ENCODE measurements at places on chromosomes 1 and 21.

DNA sequence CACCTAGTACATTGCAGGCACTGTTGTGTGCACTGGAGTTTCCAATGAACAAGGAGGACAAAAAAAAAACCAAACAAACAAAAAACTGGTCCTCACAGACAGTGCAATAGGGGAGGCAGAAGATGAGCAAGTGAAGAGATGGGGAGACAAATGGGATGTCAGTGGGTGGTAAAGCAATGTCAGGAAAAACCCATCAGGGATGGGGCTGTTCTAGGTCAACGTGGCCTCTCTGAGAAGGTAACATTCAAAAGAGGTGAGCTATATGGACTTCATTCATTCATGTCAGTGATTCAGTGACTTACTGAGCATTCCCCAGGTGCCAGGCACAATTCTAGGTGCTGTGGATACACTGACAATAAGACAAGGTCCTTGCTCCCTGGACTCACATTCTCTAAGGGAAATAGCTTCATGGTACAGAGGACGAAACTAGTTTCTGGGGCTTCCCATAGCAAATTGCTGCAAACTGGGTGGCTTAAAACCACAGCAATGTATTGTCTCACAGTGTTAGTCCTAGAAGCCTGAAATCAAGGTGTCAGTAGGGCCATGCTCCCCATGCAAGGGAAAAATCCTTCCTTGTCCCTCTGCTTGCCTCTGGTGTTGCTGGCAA is 140.5 kb upstream of the KLHDC7A start:
- DNase-seq: no peak
- H3K27me3 ChIP-seq: no peaks in the 10 kb centered on the region
- H3K27ac ChIP-seq: no peak overlapping the region
- H3K36me3 ChIP-seq: no peaks in the 10 kb centered on the region
- no peaks in the 10 kb centered on the region for H3K4me1 ChIP-seq
- H3K4me3 ChIP-seq: no peak overlapping the region

- peaks cover 10% of the 10 kb centered on the region for H3K4me1 ChIP-seq
- no peak overlapping the region for H3K4me3 ChIP-seq
- no peak overlapping the region for H3K27ac ChIP-seq
- DNase-seq: peak; percentile 47
These were observed 444.1 kb downstream of the PLPP3 start for GRCh38 chr1:56135069-56135863.

GRCh38 chr1:15023205-15023604 is 130.3 kb upstream of the TMEM51 start:
- no peaks in the 10 kb centered on the region for H3K27me3 ChIP-seq
- H3K36me3 ChIP-seq: no peaks in the 10 kb centered on the region
- no peak overlapping the region for H3K4me3 ChIP-seq

DNA sequence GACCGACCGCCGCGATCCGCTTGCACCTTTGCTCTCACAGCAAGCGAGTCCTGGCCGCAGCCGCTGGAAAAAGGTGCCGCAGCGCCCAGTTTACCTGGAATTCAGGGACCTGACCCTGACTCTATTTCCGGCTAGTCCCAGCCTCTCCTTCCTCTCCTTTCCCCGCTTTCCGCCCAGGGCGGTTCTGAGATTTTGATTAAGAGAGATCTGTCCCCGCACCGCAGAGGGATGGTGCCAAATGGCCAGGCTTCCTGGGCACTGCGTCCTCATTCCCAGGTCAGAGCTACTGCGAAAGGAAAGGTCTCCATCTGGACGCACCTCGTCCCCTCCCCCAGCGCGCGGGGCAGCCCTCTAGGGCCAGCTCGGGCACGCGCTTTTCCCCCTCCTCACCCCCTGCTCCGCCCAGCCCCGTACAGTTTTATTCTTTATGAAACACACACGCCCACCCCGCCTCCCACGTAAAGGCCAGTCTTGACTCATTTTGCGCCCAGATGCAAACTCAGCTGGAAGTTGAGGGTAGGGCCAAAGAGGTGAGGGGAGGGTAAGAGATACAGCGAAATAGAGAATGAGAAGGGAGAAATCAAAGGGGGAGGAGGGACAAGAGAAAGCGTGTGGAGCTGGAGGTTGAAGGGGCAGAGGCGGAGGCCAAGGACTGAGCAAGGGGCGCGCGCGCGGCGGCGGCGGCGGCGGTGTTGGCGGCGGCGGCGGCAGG is 411.8 kb upstream of the ESRRG start:
- no peak overlapping the region for H3K27ac ChIP-seq
- DNase-seq: no peak
- H3K4me3 ChIP-seq: peak overlapping the region; percentile 74
- no peaks in the 10 kb centered on the region for H3K36me3 ChIP-seq
- peaks cover 69% of the 10 kb centered on the region for H3K27me3 ChIP-seq

- no peak overlapping the region for H3K4me3 ChIP-seq
- no peaks in the 10 kb centered on the region for H3K27me3 ChIP-seq
- no peaks in the 10 kb centered on the region for H3K36me3 ChIP-seq
- H3K27ac ChIP-seq: no peak overlapping the region
- H3K4me1 ChIP-seq: no peaks in the 10 kb centered on the region
These were observed 53.1 kb upstream of the FMO3 start for GRCh38 chr1:171037626-171038025.

- no peak overlapping the region for H3K4me3 ChIP-seq
- H3K27ac ChIP-seq: no peak overlapping the region
- DNase-seq: peak; percentile 50
- H3K4me1 ChIP-seq: peaks cover 18% of the 10 kb centered on the region
- no peaks in the 10 kb centered on the region for H3K36me3 ChIP-seq
These were observed 598.2 kb downstream of the PLPP3 start for GRCh38 chr1:55981010-55981650.

DNA sequence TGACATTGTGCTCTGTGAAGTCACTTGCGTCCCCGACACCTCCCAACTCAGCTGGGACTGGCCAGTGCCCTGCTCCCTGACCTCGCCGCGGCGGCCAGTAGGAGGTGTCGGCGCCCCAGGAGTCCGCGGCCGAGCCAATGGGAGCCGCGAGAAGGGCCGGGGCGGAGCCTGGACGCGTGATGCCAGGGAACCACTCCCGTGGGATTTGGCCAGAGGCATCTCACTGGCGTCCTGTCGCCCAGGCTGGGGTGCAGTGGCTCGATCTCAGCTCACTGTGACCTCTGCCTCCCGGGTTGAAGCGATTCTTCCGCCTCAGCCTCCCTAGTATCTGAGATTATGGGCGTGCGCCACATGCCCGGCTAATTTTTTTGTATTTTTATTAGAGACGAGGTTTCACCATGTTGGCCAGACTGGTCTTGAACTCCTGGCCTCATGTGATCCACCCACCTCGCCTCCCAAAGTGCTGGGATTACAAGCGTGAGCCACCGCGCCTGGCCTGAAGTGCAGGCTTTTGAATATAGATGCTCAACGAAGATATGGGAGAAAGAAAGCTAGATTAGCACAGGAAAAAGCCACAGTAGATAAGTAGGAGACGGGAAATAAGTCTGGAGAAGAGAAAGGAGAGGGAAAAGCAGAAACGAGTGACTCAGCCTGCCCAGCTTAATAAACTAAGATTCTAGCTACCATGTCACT is 38.0 kb downstream of the ZBTB8OS start:
- no peaks in the 10 kb centered on the region for H3K4me1 ChIP-seq
- no peaks in the 10 kb centered on the region for H3K36me3 ChIP-seq
- H3K27ac ChIP-seq: peak overlapping the region; percentile 40
- H3K4me3 ChIP-seq: peak overlapping the region; percentile 76
- DNase-seq: peak; percentile 95

DNA sequence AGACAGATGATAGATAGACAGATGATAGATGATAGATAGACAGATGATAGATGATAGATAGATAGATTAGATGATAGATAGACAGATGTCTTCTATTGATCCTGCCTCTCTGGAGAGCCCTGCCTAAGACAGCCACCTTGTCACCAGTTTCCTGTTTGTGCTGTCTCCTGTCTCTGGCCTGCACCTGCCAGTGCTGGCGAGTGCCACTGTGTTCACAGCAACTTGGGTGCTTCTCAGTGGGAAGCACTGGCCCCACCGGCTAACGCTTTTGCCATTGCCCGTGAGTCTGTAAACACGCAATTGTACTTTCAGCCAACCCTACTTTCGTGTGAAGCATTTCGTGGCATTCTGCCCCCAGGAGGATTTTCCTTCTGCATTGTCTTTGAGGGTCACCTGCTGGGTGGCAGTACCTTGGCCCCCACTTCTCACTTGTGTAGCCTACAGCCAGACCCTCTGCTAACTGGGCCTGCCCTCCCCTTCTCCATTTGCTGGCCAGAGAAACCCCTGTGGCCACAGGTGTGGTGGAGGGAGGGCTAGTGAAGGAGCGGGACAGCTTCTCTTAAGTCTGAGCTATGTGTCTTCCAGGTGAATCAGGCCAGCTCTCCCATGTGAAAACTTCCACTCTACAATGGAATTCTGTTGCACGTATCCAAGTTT is 23.4 kb upstream of the PDE9A start:
- H3K27ac ChIP-seq: no peak overlapping the region
- DNase-seq: no peak
- peaks cover 51% of the 10 kb centered on the region for H3K27me3 ChIP-seq
- no peaks in the 10 kb centered on the region for H3K4me1 ChIP-seq
- H3K4me3 ChIP-seq: no peak overlapping the region

DNA sequence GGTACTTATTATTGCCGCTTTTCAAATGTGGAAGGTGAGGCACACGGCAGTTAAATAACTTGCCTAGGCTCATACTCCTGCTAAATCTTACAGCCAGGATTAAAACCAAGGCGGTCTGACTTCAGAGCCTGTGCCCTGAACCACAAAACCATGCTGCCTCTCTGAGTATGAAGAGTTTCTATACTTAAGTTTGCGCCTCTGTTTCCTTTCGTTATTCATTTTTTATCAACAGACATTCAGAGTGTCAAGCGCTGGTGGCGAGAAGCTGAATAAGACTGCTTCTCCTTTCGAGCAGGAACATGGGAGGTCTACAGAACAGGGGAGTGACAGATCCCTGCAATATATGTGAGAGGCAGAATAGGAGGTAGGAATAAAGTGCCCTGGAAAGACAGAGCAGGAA is 96.0 kb upstream of the DUSP10 start:
- DNase-seq: no peak
- no peaks in the 10 kb centered on the region for H3K27me3 ChIP-seq
- no peaks in the 10 kb centered on the region for H3K36me3 ChIP-seq
- H3K4me1 ChIP-seq: peaks cover 28% of the 10 kb centered on the region
- H3K4me3 ChIP-seq: no peak overlapping the region

- H3K4me3 ChIP-seq: no peak overlapping the region
- H3K36me3 ChIP-seq: no peaks in the 10 kb centered on the region
- DNase-seq: peak; percentile 67
- no peak overlapping the region for H3K27ac ChIP-seq
- H3K27me3 ChIP-seq: no peaks in the 10 kb centered on the region
- 0 out of 2 replicates have a peak, but pooled peaks cover 3% of the 10 kb centered on the region for H3K4me1 ChIP-seq
These were observed 58.5 kb upstream of the ACTL8 start for GRCh38 chr1:17696417-17697301.

GRCh38 chr1:192488058-192488457 is 87.5 kb upstream of the RGS1 start:
- H3K27me3 ChIP-seq: no peaks in the 10 kb centered on the region
- DNase-seq: no peak
- H3K4me3 ChIP-seq: no peak overlapping the region
- H3K27ac ChIP-seq: no peak overlapping the region
- no peaks in the 10 kb centered on the region for H3K36me3 ChIP-seq

- H3K4me1 ChIP-seq: no peaks in the 10 kb centered on the region
- H3K36me3 ChIP-seq: no peaks in the 10 kb centered on the region
- no peak overlapping the region for H3K4me3 ChIP-seq
- no peaks in the 10 kb centered on the region for H3K27me3 ChIP-seq
- H3K27ac ChIP-seq: no peak overlapping the region
These were observed 58.0 kb downstream of the RBM11 start for GRCh38 chr21:14273736-14274538.

DNA sequence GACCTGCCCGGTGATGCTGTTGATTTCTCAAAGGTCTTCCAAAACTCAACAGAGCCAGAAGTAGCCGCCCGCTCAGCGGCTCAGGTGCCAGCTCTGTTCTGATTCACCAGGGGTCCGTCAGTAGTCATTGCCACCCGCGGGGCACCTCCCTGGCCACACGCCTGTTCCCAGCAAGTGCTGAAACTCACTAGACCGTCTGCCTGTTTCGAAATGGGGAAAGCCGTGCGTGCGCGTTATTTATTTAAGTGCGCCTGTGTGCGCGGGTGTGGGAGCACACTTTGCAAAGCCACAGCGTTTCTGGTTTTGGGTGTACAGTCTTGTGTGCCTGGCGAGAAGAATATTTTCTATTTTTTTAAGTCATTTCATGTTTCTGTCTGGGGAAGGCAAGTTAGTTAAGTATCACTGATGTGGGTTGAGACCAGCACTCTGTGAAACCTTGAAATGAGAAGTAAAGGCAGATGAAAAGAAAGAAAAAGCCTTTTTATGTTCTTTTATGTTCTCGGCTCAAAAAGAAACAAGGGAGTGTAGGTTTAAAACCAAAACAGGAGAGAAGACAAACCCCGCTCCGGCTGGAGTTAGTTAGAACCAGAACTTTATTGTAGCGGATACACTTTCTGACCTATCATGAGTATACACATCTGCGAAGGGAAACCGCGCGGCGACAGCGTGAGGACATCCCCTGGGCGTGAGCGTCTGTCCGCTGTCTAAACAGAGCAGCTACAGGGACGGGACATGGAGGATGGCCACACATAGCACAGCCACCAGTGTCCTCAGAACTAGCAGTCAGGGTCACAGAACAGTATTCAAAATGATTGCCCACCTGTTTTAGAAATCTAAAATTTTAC is 77.1 kb downstream of the PIK3CD start:
- no peaks in the 10 kb centered on the region for H3K4me1 ChIP-seq
- H3K36me3 ChIP-seq: peaks cover 17% of the 10 kb centered on the region
- H3K27ac ChIP-seq: no peak overlapping the region
- no peaks in the 10 kb centered on the region for H3K27me3 ChIP-seq

DNA sequence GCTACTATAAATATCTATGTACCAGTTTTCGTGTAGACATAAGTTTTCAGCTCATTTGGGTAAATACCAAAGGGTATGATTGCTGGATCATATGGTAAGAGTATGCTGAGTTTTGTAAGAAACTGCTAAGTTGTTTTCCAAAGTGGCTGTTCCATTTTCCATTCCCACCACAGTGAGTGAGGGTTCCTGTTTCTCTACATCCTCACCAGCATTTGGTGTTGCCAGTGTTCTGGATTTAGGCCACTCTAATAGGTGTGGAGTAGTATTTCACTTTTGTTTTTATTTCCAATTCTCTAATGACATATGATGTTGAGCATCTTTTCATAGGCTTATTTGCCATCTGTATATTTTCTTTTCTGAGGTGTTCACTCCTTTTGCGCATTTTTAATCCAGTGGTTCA is 112.2 kb downstream of the GALNT2 start:
- no peak overlapping the region for H3K4me3 ChIP-seq
- H3K27me3 ChIP-seq: no peaks in the 10 kb centered on the region
- no peak overlapping the region for H3K27ac ChIP-seq
- no peak for DNase-seq
- H3K4me1 ChIP-seq: no peaks in the 10 kb centered on the region
- H3K36me3 ChIP-seq: 0 out of 2 replicates have a peak, but pooled peaks cover 5% of the 10 kb centered on the region

- no peak for DNase-seq
- no peaks in the 10 kb centered on the region for H3K27me3 ChIP-seq
- H3K4me3 ChIP-seq: no peak overlapping the region
- H3K27ac ChIP-seq: no peak overlapping the region
- no peaks in the 10 kb centered on the region for H3K36me3 ChIP-seq
These were observed 56.6 kb downstream of the ACOT7 start for GRCh38 chr1:6336776-6337622.

- no peaks in the 10 kb centered on the region for H3K4me1 ChIP-seq
- no peaks in the 10 kb centered on the region for H3K27me3 ChIP-seq
- H3K27ac ChIP-seq: no peak overlapping the region
- H3K4me3 ChIP-seq: no peak overlapping the region
These were observed 146.8 kb upstream of the DMRTA2 start for GRCh38 chr1:50570066-50570468.
